Vein endothelial cell (primary cell): ENCODE measurements at places on chromosomes 12 and 14. TPM values are rescaled to one million over a fixed set of nuclear protein-coding genes. Genes with fewer than 3 reads are reported as not detected.

ATN1 gene
- 14.9 and 17.3 TPM in 2 replicates for total RNA-seq

EXD2 gene
- total RNA-seq, result 20.9 and 23.3 TPM in 2 replicates

KIF5A gene
- not detected in 2 replicates for total RNA-seq

KRT85 gene
- total RNA-seq, result not detected in 2 replicates

TAS2R42 gene
- total RNA-seq, result not detected in 2 replicates
